ENCODE measurements at places on chromosomes 7 and 10.

DNA sequence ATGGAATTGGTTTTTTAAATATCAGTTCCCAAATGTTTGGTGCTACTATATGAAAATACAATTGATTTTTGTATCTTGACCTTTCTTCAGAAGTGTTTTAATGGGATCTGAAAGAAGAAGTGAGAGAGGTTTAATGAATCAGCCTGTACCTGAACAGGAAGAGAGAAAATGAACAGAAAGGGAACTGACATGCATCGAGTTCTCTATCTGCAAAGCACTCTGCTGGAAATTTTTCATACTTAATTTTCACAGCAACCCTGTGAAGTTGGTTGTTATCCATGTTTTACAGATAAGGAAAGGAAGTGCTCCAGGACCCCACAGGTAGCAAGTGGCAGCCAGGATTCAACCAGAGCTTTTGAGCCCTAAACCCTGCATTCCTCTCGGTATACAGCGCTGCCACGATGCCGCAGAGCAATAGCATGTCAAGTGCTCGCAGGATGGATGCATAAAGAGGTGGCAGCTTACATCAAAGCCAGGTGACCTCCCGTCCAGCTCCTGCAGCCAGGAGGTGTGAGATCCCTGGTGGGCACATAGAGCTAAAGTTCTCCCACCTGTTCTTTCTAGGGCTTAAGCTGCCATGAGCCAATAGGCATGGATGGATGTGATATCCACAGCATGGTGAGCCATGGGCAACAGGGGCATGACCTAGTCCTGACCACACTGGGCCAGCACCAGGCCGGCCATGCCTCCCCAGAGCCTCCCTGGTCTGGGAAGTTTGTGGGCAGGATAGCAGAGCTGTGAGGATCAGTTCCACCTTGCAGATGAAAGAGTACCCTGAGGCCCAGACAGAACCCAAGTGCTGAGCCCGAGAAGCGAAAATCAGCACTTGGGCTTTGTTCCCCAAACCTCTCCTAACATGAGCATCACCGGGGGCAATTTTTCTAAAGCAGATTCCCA lies 57.2 kb downstream of the CALML3 start:
- DNase-seq, result no peak

DNA sequence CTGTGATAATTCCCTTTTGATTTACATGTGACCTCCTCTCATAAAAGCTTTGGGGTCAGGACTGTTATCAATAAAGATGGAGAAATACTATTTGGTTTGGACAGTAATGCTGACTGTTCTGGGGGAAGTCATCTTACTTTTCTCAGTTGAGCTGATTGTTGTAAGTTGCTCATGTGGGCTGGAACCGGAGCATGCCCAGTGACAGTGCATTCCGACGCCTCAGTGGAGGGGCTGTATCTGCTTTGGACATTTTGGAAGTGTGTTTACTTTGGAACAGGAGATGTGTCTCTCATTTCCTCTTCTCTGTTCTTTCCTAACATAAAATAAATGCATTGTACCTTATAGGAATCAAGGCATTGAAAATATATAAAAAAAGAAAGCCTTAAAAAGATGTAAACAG lies 30.1 kb downstream of the RBM33 start:
- DNase-seq, result no peak

DNA sequence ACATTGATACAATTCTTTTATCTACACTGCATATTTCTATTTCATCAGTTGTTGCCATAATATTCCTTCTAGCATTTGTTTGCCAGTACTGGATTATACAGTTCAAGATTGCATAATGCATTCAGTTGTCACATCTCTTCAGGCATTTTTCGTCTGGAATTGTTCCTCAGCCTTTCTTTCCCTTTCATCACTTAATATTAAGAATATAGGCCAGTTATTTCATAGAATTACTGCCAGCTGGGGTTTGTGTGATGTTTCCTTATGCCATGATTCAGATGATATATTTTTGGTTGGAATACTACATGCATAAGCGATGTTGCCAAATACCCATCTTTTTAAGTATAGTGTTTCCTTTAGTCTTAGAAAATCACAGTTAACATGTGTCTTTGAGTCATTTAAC lies 20.8 kb downstream of the KIFBP start:
- DNase-seq, result no peak

- DNase-seq, result no peak
These were observed 8.9 kb downstream of the TMEM176B start for GRCh38 chr7:150791304-150791703.

- DNase-seq, result no peak
These were observed 18.7 kb downstream of the MPP7 start for GRCh38 chr10:28284126-28284525.

- peak; percentile 30 for DNase-seq
These were observed 728 bp downstream of the CAV2 start for GRCh38 chr7:116500078-116500853.

- no peak for DNase-seq
These were observed 17.3 kb upstream of the ADARB2 start for GRCh38 chr10:1754506-1755153.

GRCh38 chr10:77553966-77554365 lies 83.6 kb downstream of the KCNMA1 start:
- DNase-seq, result peak; percentile 12

DNA sequence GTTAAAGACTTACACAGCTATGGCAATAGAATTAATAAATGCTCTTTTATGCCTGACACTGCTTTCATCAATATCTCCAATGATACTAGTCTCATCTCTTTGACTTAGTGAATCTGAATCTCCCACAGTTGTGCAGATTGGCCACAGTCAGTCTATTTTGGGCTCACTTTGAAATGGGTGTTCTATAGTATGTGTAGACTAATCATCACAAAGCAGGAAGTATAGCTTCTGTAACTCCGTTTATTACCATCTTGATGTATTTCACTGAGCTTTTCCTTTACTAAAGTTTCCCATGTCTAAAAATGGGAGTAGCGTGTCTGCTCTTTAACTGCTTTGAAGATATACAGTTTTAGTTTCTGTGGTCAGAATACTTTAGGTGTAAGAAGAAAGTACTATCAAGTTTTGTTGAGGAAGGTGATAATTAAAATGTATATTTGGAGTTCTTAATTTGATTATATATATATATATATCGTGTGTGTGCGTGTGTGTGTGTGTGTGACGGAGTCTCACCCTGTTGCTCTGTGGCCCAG lies 70.1 kb downstream of the ST7 start:
- DNase-seq, result no peak

GRCh38 chr7:100691676-100692577 lies 2.1 kb downstream of the GIGYF1 start:
- DNase-seq, result peak; percentile 93

- no peak for DNase-seq
These were observed 152.6 kb upstream of the PRR15 start for GRCh38 chr7:29410996-29411395.

- DNase-seq, result no peak
These were observed 2.6 kb downstream of the HYCC1 start for GRCh38 chr7:23011222-23011924.

DNA sequence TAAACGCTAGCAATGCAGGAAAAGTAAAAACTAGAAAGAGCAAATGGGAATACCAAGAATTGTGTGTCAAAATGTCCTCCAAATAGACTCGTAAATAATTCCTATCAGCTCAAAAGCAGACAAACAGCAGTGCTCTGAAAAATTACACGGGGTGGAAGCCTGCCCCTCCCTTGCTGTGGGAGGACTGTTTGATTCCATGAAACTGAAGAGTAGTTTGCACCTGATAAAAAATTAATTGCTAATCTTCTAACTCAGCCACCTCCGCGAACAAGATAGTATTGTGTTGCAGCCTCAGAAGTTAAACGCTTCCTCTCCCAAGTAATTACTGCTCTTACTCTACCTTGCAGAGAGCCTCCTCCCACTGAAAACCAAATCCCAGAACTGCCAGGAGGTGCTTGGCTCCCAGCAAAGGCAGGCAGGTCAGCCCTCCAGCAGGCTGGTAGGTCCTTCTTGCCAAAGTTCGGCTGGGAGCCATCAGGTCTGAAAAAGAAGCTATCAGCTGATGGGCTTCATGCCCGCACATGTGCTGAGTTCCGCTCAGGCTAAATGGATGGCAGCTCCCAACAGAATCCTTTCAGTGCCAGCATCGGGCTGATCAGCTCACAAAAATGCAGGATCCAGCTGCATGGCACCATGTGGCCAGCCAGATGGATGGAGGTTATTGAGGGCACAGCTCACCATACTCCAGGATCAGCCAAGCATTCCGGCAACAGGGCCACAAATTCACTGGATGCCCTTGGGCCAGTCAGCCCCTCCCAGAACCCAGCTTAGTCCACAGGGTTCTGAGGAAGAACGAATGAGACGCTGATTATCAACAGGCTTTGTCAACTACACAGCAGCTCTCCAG lies 37.1 kb downstream of the MAD1L1 start:
- peak; percentile 20 for DNase-seq

GRCh38 chr10:116099023-116099420 lies 174.0 kb downstream of the GFRA1 start:
- DNase-seq, result no peak

DNA sequence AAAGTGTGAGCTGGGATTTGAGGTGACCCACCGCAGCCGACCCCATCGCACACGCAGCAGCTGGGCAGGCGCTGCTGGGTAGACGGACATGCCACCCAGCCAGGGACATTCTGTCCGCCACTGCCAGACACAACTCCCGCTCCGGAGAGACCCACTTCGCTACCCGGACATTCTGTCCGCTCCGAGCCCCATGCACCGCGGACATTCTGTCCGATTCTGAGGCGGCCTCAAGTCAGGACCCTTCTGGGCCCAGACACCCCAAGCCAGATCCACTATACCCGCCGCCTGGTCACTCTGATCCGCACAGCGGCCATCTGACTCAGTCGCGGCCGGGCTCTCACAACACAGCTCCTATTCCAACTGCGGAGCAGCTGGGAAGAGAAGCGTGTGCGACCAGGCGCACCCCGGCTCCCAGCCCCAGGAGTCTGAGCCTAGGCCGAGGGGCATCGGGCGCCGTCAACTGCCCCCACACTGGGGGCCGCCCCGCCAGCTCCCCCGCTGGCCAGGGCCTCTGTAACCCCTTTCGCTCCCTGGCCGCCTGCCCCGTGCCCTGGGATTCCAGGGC lies 763 bp downstream of the PITX3 start:
- no peak for DNase-seq

DNA sequence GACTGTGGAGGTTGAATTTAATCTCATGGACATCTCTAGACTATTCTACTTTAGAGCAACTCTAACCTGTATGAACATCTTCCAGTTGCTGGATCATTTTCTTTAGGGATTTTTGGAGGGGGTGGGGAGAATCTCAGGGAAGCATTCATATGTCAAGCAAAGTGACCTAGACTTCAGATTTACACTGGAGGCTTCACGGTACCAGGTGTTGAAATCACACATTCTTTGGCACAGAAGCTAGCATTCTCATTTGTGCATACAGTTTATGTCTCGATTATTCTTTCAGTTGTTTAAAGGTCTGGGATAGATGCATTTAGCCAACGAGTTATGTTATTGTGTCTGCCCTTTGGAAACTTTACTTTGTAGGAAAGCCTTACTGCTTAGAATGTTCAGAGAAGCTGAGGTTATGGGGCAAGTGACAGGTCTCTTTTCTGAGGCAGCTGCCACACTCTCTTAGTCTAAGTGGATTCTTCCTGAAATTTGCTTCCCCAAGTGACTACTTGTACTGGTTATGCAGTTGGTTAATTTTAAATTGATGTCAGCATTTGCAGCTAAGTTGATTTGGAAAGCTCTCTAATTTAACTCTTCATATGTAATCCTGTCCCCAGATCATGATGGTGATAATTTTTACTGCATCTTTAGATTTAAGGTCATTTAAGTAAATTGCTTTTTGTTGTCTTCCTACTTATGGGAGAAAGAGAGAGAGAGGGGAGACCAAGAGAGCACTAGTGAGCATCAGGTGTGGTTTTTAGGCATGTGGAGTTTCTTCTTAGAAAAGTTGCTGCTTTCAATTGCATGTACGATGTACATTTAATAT lies 153.8 kb downstream of the PRKG1 start:
- DNase-seq, result no peak

- no peak for DNase-seq
These were observed 17.2 kb downstream of the RET start for GRCh38 chr10:43094085-43094484.

GRCh38 chr7:155340071-155340531 lies 42.4 kb downstream of the INSIG1 start:
- DNase-seq, result no peak

DNA sequence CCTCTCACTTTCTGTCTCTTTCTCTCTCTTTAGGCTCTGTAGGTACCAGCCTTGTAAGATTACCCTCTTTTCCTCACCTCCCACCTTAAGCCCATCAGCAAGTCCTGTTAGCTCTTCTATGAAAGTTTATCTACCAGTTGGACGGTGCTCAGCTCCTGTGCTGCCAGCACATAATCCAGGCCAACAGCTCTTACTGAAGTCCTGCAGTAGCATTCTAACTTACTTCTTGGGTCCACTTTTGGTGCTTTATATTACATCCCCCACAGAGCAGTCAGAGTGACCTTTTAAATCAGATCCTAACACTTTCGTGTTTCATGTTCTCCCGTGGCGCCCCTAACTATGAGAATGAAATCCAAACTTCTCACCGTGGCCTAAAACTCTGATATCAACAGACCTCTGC lies 38.9 kb upstream of the ITGA8 start:
- no peak for DNase-seq

DNA sequence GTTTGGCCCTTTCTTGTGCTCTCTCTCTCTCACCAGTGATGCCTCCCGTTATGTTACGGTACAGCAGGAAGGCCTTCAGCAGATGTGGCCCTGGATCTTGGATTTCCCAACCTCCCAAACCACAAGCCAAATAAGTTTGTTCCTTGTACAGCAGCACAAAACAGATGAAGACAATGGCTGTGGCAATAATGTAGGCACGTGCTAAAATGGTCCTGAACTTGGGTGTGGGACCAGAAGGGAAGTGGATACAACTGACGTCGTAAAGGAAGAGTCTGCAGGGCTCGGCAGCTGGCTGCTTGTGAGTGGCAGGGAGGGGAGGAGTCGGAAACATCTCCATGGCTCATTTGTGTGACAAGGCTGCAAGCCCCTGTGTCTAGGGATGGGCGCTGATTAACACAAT lies 26.8 kb downstream of the PROSER2 start:
- DNase-seq, result peak; percentile 77

DNA sequence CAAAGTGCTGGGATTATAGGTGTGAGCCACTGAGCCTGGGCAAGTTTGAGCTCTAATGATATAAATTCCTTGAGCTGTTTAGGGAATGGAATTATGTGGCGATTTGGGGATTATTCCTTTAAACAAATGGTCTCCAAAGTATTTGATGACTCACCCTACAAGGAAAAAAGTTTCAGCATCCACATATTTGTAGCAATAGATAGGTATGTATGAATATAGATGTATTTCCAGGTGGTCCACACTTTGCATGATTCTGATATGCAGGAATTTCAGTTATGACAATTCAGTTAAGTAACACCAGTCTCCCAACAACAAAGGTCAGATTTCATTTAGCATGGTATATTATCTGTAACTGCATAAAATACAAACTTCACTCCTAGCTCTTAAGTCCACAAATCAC lies 92.2 kb downstream of the ZNF248 start:
- no peak for DNase-seq

DNA sequence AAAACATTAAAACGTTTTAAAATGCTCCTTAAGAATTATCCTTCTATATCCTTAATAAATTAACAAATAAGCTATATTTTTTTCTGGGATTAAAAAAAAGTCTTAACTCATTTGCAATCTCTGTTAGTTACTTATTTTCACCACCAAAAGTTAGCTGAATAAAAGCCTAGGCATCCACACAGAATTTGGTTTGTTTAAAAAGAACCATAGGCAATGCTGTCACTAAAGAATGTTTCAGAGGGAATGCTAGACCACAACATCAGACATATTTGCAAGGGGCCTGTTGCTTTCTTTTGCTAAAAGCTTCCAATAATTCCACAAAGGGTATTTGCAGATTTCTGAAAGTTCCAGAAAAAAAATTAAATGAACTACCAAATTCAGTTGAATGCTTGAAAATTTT lies 244.2 kb downstream of the POU6F2 start:
- DNase-seq, result no peak
